ENCODE measurements at places on chromosomes 2 and 18.

DNA sequence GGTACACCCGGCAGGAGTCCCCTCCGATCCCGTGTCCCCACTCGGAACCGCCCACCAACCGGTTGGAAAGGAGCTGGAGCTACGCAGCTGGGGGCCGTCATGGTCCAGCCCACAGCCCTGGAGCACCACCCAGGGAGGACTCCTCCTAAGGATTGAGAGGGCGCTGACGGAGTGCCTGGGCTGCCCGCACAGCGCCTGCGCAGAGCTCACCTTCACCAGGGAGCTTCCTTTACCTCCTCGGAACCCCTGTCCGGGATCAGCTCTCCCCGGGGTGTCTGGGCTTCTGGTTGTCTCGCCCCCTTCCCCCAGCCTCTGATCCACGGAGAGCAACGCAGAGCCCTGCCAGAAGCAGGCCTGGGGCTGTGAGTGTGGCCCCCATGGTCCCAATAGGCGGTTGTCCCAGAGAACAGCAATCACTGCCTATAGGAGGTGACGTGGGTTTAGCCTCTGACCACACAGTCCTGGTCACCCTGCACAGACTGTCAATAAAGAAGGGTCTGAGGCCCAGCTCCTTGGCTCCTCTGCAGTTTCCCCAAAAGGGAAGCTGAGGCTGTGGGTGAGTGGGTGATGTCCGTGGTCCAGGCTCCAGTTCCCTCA, 14.6 kb downstream of the ALPG start:
- DNase-seq: no peak

- DNase-seq: peak; percentile 34
These were observed 42.9 kb downstream of the MYL12B start for GRCh38 chr18:3304832-3305231.

DNA sequence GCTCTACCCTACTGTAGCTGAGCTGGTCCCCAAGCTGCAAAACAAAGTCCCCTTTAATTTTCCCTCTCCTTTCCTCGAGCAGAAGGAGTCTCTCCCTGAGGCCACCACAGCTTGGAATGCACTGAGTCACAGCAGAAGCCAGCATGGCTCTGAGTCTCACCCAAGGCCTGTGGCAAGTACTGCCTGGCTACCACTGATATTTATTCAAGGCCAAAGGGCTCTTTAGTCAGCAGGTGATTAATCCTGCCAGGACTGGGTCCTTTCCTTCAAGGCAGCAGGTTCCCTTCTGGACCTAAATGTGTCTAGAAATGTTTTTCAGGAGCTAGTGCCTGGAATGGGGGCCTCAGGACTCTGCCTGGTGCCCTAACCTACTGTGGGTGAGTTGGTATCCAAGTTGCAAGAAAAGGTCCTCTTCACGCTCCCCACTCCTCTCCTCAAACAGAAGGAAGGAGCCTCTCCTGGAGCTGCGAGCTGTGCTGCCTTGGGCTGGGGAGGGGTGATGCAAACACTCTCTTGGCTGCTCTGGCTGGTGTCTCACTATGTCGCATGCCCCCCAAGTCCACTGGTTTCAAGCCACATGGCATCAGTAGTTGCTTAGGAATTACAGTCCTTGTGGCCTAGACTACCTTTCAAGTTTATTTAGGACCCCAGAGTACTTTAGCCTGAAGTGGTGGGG, 53.4 kb downstream of the CD28 start:
- peak; percentile 61 for DNase-seq

DNA sequence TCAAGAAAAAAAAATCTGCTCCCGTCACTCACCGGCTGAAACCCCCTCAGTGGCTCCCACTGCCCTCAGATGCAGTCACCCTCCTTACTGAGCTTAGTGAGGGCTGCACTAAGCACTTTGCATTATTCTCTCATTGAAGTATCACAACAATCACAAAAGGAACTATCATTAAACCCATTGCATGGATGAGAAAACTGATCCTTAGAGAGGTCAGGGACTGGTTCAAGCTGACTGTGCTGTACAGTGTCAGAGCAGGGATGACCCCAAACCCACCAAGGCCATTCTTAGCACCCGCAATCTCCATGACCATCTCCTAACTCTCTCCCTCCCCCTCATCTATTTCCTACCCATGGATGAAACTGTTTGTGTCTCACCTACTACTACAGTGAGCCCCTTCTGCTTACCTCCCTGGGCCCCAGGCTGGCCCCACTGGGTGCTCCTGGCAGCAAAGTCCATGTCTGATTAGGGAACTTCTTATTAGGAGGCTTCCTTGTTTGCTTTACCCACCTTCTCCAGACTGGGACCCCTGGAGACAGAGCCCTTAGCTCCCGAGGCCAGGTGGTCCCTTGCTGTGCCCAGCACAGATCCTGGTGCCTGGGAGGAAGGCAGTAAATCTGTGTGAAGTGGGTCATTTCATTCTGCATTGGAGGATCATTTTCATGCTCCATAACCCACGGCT, 139.3 kb upstream of the ID2 start:
- no peak for DNase-seq

GRCh38 chr18:38586327-38586726, 1020.7 kb upstream of the CELF4 start:
- DNase-seq: no peak

DNA sequence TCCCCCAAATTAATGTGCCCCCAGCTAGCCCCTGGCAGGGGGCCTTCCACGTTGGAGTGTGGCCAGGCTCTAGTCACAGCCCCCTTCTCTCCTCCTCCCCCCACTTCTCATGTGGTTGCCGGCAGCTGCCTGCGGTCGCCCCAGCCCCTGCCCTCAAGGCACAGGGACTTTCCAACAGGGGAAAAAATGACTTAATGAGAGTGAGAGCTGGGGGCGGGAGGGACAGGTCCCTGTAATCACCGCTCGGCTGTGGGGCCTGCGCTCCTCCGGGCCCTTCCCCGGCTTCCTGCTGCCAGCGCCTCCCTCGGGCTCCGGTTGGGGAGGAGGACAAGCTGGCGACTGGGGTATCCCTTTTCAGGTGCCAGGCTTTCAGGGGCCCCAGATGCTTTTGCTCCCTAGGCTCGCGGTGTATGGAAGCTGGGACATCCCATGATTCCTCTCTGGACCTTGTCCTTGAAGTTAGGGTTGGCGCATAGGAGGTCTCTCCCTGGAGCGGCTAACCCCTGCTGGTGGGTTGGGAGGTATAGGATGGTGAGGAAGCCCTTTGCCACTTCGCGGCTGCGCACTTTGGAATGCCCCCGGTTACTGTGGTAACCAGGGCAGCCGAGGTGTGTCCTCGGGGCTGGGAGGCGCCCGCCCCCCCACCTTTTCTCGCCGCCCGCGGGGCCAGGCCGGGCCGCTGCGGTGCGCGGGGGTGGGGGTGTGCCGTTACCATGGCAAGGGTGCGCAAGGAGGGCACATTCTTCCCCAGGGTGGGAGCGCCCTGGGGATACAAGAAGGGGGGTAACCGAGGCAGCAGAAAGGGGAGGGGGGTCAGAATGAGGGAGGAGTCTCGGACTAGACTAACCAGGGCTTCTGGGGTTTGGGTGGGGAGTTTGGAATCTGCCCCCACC, 16.1 kb downstream of the WNT10A start:
- peak; percentile 59 for DNase-seq

DNA sequence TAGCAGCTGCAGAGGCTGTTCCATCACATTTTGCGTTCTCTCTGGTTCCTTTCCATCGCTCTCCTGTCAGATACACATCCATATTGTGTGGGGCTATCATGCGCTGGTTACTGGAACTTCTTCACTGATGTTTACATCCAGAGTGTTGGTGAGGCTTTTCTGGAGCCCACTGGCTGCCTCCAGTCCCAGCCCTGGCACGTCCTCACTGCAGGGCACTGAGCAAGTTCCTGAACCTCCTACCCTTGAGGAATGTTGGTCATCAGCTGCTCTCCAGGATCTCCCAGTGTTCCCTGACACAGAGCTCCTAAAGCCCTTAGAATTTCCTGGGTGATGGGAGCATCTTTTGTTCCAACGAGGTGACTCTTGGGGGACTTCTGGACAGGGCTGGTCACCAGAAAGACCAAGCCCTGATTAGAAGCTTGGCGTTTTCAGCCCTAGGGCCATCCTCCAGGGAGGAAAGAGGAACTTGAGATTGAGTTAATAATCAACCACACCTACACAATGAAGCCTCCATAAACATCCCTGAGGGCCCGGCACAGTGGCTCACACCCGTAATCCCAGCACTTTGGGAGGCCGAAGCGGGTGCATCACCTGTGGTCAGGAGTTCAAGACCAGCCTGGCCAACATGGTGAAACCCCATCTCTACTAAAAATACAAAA, 81.3 kb downstream of the TFCP2L1 start:
- no peak for DNase-seq

DNA sequence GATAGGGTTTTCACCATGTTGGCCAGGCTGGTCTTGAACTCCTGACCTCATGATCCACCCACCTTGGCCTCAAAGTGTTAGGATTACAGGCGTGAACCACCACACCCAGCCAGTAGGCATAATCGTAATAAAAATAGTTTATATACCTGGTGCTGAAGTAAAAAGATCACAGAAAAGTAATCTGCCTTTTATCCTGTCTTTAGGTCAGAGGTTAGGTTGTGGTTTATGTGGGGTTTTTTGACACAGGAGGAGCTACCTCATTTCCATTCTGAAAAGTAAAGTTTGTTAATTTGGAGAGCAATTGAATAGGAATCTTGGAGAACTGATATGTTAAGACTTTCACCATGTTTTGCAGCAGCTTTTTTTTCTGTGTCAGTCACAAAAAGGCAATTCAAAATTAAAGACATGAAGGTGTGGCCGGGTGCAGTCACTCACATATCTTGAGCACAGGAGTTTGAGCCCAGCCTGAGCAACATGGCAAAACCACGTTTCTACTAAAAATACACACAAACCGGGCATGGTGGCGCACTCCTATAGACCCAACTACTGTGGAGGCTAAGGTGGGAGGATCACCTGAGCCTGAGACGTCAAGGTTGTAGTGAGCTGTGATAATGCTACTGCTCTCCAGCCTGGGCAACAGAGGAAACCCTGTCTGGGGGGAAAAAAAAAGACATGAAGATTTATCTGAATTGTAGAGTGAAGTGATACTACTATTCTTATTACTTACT, 31.5 kb downstream of the CCNT2 start:
- DNase-seq: no peak

DNA sequence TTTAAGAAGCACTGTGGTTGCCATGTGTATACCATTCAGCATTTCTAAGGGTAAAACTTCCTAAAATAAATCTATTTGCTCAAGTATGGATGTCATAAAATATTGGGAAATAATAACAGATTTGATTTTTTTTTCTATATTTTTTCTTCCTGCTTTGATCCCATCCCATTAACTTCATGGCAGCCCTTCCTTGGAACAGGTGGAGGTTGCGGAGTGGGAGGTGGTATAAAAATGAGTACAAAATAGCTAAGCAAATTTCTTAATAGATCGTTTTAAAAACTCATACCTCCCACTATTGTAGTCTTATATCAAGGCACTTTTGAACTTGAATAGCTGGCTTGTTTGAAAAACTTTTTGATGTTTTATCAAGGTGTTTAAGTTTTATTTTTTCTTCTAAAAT, 152.1 kb upstream of the KYNU start:
- no peak for DNase-seq

DNA sequence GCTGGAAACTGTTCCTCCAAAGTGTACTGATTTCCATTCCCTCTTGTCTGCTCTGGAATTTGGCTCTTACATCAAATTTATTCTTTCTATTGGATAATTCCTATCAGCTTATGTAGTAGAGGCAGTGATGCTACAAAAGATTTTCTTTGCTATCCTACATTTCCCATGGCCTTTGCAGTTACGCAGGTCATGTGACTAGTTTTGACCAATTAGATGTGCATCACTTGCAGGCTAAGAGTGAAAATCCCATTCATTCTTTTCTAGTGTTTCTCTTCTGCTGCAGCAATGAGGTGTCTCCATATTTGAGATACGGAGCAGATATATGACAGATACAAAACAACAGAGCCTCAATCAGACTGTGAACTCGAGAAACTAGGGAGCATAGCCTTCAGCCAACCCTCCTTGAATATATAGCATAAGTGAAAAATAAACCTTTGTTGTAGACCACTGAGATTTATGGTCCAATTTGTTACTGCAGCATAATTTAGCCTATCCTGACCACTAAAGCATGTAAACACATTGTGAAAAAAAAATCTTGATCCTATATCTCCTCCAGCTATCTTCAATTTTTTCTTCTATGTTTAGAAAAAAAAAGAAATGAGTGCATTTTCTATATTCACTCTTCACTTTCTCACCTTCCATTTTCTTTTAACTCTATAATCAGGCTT, 102.0 kb downstream of the HNMT start:
- no peak for DNase-seq

GRCh38 chr2:143903172-143903856, 616.6 kb downstream of the ZEB2 start:
- peak; percentile 18 for DNase-seq

GRCh38 chr18:47448956-47449355, 197.5 kb upstream of the SKOR2 start:
- no peak for DNase-seq

- no peak for DNase-seq
These were observed 118.3 kb downstream of the SH3RF3 start for GRCh38 chr2:109247340-109247739.

GRCh38 chr2:168780669-168781071, 21.8 kb upstream of the NOSTRIN start:
- peak; percentile 29 for DNase-seq

- peak; percentile 50 for DNase-seq
These were observed 8.9 kb upstream of the SKOR2 start for GRCh38 chr18:47260120-47260923.

DNA sequence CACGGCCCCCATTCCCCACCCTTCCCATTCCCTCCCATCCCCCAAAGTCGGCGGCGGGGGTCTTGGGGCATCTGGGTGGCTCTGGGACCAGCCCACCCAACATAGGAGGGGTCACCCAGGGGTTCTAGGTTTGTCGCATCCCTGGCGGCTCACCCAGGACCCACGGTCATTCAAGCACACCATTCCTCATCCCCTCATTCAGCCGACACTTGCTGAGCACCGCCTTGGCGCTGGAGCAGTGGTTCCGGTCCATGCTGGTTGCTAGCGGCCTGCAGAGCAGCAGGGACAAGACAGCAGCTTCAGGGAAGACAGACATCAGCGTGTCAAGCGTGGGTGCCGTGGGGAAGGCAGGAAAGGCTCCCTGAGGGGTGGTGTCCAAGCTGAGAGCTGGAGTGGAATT, 50.5 kb upstream of the OTOS start:
- no peak for DNase-seq

DNA sequence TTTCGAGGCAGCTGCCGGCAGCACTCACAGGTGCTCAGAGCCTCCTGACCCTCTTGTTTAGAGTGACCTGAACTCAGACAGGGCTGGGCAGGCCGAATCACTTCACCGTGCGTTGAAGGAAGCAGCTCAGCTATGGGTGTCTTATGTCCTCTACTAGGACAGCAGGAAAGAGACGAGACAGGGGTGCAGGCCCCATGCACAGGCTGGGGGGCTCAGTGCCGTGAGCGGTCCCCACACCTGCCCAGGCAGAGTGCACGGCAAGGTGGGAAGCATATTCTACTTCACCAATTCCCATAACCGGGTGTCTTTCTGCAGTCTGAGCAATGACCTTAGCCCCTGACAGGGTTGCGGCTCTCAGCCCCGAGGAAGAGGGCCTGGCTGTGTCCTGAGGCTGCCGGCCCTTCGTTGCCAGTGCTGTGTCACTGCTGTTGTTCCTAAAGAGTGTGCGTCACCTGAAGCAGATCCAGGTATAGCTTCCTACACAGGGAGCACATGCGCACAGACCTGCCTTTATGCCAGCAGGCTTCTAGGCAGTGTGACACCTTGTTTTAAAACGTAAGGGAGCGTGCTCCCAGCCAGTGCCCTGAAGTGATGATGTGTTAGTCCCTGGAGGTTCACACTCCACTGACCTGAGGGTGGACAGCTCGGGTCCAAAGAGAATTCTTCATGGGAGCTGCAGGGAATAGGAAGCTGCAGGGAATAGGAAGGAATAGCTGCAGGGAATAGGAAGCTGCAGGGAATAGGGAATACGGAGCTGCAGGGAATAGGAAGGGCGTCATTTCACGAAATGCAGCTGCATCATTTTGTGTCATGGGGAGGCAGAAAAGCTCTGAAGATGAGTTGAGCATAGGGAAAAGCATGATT, 207.9 kb upstream of the SALL3 start:
- no peak for DNase-seq

Measured in choroid plexus epithelial cell (primary cell).